ENCODE measurements at places on chromosomes 3 and 15.

GRCh38 chr3:13825821-13826220, 54.0 kb downstream of the WNT7A start:
- DNase-seq = no peak

GRCh38 chr3:155185631-155186071, 105.5 kb downstream of the MME start:
- no peak for DNase-seq

DNA sequence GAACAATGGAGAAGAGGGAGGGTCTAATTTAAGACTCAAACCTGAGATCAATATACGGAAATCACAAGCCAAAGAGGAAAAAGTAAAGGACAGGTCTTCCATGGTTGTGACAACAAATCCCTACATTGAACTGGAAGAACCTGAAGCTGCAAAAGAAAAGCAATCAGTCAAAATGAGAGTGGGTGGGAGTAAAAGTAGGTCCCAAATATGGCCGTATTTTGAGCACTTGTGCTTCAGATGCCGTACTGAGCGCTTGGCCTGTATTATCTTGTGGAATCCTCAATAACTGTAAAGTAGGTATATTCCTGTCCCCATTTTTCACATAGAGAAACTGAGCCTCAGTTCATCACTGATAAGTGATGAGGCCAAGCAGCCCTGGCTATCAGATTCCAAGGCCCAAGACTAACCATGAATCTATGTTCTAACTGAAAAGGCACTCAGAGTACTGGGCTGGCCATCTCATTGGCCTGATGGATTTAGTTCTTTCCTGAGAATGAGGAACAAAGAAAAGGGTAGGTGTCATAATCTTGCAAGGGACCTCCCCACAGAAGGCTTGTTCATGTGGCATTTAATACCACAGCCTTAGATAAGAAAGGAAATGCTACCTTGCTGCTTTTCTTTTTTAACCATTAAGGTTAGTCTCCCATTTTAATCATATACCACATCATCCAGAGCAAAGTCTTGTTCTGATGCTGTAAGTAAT, 52.5 kb downstream of the LRRN1 start:
- DNase-seq = no peak

DNA sequence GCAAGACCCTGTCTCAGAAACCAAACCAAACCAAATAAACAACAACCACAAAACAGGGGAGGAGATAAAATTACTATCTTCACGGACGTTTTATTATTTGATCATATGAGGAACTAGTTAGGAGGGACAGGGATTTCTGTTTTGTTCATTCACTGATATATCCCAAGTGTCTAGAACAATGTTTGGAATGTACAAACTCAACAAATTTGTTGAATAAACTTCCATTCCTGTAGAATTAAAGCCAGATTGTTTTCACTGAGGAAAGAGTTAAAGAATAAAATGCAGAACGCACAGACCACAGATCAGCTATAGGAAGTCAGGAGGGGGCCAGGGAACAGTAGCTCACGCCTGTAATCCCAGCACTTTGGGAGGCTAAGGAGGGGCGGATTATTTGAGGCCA, 6.5 kb upstream of the STRC start:
- no peak for DNase-seq

GRCh38 chr15:85100186-85100937, 118.7 kb downstream of the PDE8A start:
- DNase-seq = peak; percentile 21

- DNase-seq = no peak
These were observed 188.3 kb upstream of the EOMES start for GRCh38 chr3:27910456-27910855.

DNA sequence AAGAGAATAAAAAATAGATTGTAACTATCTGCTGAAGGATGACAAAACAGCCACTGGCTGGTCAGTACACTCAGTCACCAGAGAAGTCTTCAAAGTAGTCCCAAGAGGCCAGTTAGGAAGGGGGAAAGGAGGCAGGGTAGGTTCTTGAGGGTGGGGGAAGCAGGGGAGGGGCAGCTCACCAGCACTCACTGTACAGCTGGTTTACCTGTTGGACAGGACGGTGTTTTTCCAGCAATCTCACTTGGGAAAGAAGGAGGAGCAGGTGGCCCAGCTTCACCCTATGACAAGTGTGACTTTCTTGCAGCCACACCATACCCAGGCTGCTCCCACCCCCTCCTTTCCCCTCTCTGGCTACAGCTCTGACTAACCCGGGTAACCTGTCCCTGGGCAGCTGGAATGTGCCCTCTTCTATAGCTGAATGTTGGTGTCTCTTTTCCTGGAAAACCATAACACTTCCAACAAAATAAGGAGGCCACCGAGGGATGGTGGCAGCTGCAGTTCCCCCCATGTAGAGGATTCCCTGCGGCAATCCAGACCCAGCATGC, 203.4 kb upstream of the NSMCE3 start:
- DNase-seq = no peak

GRCh38 chr15:33788906-33789540, 179.3 kb upstream of the CHRM5 start:
- no peak for DNase-seq

- no peak for DNase-seq
These were observed 143.5 kb upstream of the LPP start for GRCh38 chr3:188010478-188010877.
